ACHN (cell line): ENCODE measurements at places on chromosomes 13 and 19.
A peak's percentile ranks its signal among the peaks of the same experiment; 100 is the strongest.

- no peak for DNase-seq
These were observed 19.7 kb downstream of the ACOD1 start for GRCh38 chr13:76968041-76968440.

GRCh38 chr19:55443045-55443823 lies at the start of gene SHISA7:
SHISA7 (minus strand) TSS chr19:55443300; CDS start chr19:55442863, 437 bp downstream.
- DNase-seq: no peak

DNA sequence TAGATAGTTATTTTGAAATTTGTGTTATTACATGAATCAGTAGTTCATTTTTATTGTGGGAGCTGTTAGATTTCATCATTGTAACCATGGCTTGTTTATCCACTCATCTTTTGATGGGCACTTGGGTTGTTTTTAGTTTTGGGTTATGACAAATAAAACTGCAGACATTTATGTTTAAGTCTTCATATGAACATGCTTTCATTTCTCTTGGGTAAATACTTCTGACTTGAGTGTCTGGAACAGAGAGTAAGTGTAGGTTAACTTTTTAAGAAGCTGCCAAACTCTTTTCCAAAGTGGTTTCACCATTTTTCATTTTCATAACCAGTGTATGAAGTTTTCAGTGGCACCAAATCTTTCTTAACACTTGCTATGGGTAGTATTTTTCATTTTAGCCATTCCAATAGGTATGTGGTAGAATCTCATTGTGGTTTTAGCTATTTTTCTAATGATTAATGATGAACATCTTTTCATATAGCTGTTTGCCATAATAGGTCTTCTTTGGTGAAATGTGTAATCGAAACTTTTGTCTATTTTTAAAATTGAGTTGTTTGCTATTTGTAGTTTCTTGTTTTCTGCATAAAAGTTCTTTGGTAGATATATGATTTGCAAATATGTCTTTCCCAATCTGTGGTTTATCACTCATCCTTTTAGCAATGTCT lies 17.9 kb downstream of the SLAIN1 start:
- no peak for DNase-seq

DNA sequence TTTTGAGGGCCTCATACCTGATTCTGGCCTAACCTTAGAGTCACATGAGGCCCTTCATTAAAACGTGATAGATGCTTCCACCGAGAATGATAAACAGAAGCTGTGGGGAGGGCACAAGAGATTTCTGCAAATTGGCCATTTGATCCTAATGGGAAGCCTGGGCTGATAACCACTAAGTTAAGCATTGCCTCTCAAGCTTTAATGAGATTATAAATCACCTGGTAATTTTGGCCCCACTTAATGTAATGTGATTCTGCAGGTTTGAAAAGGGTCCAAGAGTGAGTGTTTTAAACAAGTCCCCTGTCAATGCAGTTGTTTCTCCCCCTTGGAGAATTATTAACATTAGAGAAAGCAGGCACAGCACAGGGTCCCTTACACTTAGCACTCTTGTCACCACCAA lies 42.0 kb downstream of the ZNF486 start:
- DNase-seq: no peak

- DNase-seq: peak; percentile 85
These were observed 774.1 kb downstream of the LIG4 start for GRCh38 chr13:107441279-107441678.

- no peak for DNase-seq
These were observed 3.1 kb downstream of the ZIC2 start for GRCh38 chr13:99984461-99985240.

GRCh38 chr13:28564030-28564429 lies 69.1 kb upstream of the FLT1 start:
- no peak for DNase-seq

DNA sequence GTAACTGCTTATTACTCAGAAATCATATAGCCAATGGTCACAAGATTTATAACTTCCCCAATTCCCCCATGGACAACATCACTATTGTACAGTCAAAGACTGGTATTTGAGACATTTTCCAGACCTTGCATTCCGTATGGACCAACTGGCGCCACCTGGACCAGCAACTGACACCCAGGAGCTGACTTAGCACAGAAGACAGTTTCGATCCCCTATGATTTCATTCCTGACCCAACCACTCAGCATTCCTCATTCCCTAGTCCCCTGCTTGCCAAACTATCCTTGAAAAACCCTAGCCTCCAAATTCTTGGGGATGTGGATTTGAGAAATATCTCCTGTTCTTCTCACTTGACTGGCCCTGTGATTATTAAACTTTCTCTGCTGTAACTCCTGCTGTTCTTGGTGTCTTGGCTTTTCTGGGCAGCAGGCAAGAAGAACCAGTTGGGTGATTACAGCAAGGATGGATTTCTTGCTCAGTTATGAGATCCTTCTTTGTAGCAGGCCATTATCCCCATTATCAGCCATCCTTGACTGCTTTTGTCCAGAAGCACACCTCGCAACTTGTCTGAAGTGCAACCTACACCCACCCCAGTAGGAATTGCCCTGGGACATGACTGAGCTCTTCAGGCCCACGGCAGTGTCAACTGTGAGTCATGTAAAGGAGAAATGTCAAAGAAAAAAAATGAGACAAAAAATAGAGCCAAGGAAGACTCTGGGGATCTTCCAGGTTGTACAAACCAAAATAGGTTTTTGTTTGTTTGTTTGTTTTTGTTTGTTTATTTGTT lies 13.7 kb upstream of the MAP3K10 start:
- no peak for DNase-seq

- no peak for DNase-seq
These were observed 30.9 kb upstream of the ADGRE5 start for GRCh38 chr19:14350302-14350701.

- DNase-seq: no peak
These were observed 706.5 kb upstream of the MIR17HG start for GRCh38 chr13:90640976-90641375.

GRCh38 chr13:114211446-114212157 lies 23.1 kb upstream of the CDC16 start:
- no peak for DNase-seq

DNA sequence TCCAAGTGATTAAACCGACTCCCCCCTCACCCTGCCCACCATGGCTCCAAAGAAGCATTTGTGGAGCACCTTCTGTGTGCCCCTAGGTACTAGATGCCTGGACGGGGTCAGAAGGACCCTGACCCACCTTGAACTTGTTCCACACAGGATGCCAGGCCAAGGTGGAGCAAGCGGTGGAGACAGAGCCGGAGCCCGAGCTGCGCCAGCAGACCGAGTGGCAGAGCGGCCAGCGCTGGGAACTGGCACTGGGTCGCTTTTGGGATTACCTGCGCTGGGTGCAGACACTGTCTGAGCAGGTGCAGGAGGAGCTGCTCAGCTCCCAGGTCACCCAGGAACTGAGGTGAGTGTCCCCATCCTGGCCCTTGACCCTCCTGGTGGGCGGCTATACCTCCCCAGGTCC lies 2.0 kb downstream of the APOE start:
- no peak for DNase-seq

DNA sequence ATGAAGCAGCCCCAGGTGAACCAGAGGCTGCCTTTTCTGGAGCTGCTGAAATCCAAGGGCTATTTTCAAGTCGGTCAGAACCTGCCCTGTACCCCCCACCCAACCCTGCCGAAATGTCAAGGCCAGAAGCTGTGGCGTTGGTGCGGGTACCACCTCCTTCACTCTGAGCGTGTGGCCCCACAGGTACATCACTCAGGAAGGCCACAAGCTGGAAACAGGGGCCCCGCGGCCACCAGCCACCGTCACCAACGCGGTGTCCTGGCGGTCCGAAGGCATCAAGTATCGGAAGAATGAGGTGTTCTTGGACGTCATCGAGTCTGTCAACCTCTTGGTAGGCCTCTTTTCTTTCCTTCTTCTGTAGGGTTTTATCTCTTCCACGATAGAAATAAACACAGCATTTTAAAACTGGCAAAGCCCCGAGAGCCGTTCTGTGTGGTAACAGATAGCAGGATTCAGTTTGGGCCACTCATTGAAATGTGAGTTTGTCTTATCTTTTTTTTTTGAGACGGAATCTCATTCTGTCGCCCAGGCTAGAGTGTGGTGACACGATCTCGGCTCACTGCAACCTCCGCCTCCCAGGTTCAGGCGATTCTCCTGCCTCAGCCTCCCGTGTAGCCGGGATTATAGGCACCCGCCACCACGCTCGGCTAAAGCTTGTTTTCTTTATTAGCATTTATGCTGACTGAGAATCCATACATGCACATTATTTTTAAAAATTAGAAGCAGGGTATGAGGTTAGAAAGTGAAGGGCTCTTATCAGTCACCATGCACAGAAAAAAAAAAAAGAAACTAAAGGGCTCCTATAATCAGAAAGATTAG lies 11.3 kb downstream of the AP1M1 start:
- DNase-seq: no peak

GRCh38 chr19:49861541-49862378 lies 5.6 kb downstream of the PNKP start:
- DNase-seq: no peak

DNA sequence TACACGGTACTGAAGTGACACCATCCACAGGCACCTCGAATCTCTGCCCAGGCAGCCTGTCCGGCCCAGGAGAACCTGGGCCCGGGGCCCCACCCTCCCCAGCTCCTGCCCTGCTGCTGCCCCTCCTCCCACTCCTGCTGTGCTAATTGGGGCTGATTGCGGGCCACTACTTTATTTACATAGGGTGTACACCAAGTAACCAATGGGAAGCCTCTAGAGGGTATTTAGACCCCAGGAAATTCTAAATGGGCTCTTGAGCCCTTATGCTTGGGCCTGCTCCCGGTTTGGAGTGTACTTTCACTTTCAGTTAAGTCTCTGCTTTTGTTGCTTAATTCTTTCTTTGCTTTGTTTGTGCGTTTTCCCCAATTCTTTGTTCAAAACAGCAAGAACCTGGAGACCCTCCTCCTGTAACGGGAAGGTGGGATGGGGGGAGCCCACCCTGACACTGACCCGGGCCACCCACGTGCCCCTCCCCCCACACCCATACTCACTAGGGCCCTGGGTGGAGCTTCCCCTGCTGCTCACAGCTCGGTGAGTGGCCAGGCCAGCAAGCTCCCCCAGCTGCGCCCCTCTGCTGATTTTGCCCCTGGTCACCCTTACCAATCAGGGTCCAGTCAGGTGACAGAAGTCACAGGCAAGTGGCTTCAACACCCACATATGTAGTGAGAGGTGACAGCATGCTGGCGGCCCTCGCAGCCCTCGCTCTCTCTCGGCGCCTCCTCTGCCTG lies 9.4 kb downstream of the SCGB2B2 start:
- no peak for DNase-seq

GRCh38 chr19:5697890-5698634 lies 8.0 kb downstream of the RPL36 start:
- no peak for DNase-seq

- no peak for DNase-seq
These were observed 139.9 kb downstream of the ZAR1L start for GRCh38 chr13:32175307-32175706.

GRCh38 chr19:45960595-45961235 lies 12.9 kb downstream of the NOVA2 start:
- DNase-seq: no peak

GRCh38 chr19:55465460-55466240 lies 1.1 kb upstream of the C19orf85 start:
- DNase-seq: no peak

GRCh38 chr13:114089751-114090400 lies 42.5 kb downstream of the RASA3 start:
- DNase-seq: no peak

DNA sequence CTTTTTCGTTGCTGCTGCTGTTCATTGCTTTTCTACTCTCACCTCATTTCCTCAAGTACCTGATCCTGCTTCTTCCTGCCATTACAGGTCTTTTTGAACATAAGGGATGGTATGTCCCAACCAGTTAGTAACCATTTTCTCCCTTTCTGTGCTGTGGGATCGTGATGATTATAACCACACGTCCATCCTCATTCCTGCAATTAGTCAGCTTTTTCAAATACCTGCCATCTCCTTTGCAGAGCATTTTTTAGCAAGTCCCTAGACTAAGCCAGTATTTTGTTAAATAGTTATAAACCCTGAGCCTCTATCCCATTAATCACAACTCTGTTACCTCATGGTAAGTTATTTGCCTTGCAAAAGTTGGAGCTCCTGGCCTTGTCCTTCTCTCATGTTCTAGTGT lies 109.2 kb downstream of the FNDC3A start:
- DNase-seq: no peak

DNA sequence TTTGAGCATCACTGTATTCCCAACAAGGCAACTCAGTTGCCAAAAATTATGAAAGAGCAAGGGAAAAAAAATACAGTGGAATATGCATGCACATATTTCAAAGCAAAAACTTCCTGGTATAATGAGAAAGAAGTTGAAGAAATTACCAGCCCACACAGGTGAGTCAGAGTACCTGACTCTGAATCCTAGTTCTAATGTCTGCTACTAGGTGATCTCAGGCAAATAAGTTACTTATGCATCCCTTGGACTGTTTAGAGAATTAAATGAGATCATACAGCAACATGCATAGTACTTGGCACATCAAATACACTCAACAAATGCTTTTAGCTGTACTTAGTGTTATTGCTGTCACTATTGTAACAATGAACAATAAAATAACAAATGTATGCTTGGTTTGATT lies 144.9 kb downstream of the MIPEP start:
- no peak for DNase-seq

DNA sequence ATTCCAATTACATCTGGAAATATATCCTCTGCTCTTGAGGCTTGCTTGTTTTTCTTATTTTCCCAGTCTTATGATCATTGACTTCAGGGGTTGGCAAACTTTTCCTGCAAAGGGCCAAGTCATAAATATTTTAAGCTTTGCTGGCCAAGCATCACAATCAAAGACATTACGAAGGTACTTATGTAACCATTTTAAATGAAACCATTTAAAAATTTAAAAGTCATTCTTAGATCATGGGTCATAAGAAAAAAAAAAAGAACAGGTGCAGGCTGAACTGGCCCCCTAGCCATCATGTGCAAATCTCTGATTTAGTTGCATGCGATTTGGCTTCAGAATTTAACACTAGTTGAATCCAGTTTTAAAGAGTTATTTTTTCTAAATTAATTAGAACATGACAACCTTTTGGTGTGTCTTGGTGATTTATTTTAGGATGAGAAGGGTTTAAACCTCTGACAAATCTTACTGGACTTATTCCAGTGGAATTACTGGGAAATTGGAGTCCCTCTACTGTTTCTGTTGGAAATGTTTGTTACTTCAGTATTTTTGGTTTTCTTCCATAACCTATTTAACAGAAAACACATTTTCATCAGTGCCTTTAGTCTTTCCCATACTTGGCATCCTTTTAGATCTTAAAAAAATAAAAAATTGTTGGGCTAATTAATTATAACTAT lies 148.1 kb downstream of the NHLRC3 start:
- DNase-seq: no peak

DNA sequence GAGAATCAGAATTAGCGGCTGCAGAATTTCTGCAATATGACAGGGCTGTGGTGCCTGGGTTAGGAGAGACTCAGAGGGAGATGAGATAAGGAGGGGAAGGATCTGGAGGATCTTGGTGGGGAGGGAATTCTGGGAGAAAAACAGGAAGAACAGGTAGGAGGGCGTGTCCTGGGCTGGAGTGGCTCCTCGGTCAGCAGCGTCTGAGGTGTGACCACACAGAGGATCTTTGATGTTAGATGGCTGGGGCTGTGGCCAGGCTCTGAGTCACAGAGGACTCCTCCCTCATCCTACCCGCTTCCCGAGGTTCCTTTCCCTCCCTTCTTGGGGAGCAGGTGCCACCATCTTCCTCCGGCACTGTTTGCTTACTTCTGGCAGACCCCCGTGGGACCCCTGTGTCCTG lies 6.4 kb upstream of the KLK6 start:
- DNase-seq: no peak

- no peak for DNase-seq
These were observed 12.9 kb downstream of the OR7C2 start for GRCh38 chr19:14954071-14954655.
